ENCODE measurements at places on chromosomes 7 and 10. TPM values are rescaled to one million over a fixed set of nuclear protein-coding genes. Genes with fewer than 3 reads are reported as not detected.

DNA sequence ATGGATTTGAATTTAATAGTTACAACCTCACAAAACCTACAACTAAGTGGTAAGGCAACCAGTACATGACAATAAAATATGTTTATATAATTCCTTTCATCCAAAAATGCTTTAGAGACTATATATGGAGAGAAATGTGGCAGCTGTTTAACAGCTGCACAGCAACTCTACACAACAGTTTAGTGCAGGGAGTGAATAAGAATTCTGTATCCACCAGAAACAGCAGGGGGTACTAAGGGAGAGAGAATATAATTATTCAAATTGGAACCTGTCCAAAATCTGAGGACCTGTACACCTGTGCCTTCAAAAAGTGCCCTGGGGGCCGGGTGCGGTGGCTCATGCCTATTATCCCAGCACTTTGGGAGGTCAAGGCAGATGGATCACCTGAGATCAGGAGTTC is 49.6 kb downstream of the POLL start:
- H3K27ac ChIP-seq, result no peak overlapping the region
- H3K4me1 ChIP-seq, result no peaks in the 10 kb centered on the region
- peaks cover 27% of the 10 kb centered on the region for H3K36me3 ChIP-seq
- no peak for DNase-seq
- H3K4me3 ChIP-seq, result no peak overlapping the region

DNA sequence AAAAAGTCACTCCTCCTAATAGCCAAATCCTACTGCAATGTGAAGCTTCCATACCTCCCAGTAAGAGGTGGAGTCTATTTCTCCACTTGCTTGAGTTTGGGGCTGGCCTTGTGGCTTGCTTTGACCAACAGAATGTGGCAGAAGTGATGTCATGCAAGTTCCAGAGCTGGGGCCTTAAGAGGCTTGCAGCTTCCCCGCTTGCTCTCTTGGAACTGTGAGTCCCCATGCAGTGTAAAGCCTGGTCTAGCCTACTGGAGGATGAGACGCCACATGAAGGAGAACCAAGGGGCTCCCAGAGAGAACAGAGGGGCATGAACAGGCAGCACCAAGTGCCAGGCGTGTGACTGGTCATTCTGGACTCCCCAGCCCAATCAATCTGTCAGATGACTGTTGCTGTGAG is 58.6 kb upstream of the OPALIN start:
- DNase-seq, result no peak
- no peaks in the 10 kb centered on the region for H3K4me1 ChIP-seq
- no peaks in the 10 kb centered on the region for H3K36me3 ChIP-seq
- H3K4me3 ChIP-seq, result no peak overlapping the region
- H3K27me3 ChIP-seq, result peaks cover 3% of the 10 kb centered on the region

DNA sequence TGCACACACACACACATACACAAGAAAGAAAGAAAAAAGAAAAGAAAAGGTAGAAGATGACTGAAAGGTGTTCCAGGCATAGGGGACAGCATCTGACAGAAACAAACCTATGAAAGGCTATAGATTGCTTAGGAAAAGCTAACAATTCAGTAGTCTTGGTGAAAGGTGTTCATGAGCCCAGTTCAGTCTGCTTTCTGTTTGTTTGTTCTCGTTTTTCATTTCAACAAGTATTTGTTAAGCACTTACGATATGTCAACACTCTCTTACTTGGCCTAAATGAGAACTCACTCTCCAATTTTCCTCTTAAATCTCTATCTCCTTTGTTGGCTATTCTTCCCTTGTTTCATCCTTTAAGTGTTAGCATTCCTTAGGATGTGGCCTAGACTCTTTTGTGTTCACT is 133.2 kb downstream of the GRM8 start:
- H3K27ac ChIP-seq, result no peak overlapping the region
- peaks cover 3% of the 10 kb centered on the region for H3K27me3 ChIP-seq
- H3K36me3 ChIP-seq, result no peaks in the 10 kb centered on the region

DNA sequence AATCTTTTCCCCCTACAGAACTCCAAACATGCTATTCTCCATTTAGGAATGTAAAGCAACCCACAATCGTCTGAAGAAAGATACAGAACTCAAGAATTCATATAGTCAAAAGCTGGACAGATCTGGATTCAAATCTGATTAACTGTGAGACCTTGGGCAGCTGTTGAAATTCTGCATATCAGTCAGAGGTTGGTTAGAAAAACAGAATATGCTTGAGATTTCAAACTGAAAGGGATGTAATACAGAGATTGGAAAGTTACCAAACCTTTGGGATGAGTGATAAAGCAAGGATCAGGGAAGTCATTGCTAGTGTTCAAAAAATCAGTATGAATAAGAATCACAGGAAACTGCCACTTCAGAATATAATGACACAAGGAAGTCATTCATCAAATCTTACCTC is 406.6 kb downstream of the HTR7 start:
- no peak overlapping the region for H3K4me3 ChIP-seq
- no peak overlapping the region for H3K27ac ChIP-seq
- H3K36me3 ChIP-seq, result no peaks in the 10 kb centered on the region
- no peaks in the 10 kb centered on the region for H3K4me1 ChIP-seq
- H3K27me3 ChIP-seq, result no peaks in the 10 kb centered on the region
- no peak for DNase-seq

- H3K4me3 ChIP-seq, result no peak overlapping the region
- no peak overlapping the region for H3K27ac ChIP-seq
- H3K4me1 ChIP-seq, result no peaks in the 10 kb centered on the region
- H3K27me3 ChIP-seq, result peaks cover 35% of the 10 kb centered on the region
Measured at GRCh38 chr7:44294325-44295069, 30.9 kb downstream of the CAMK2B start.

The RET gene
- not detected for total RNA-seq

The OR2A7 gene
- total RNA-seq, result 5.4 TPM

The PRKCQ gene
- total RNA-seq, result 43.9 TPM

Measured in CD4-positive, alpha-beta T cell (primary cell).